AML-193 (cell line): ENCODE measurements at places on chromosomes 5 and 9.

DNA sequence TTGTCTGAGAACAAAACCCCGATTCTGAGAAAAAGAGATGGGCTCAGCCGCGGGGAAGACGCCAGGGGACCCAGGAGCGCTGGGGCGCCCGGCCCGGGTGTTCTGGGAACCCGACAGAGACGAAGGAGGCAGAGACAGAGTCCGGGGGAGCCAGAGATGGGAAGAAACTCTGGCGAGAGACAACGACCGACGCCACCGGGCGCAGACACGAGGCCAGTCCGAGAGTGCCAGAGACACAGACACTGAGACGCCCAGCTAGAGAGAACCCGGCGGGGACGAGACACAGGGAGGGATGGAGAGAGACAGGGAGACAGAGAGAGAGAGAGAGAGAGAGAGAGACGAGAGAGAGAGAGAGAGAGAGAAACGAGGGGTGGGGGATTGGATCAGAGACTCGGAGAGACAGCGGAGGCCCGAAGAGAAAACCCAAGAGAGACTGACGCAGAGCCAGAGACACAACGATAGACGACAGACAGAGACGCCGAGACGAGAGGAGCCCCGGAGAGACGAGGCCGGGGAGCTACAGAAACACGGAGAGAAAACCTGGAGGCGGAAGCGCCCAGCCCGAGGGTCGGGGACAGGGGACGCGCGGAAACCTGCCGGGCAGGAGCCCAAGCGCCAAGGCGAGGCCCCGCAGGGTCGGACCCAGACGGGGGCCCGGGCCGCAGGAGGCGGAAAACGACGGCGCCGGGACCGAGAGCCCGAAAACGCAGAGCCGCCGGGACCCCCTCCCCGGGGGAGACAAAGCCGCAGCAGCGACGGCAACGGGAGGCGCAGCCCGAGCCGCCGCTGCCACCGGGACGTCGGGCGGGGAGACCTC, 3.3 kb downstream of the NR5A1 start:
- DNase-seq = no peak

DNA sequence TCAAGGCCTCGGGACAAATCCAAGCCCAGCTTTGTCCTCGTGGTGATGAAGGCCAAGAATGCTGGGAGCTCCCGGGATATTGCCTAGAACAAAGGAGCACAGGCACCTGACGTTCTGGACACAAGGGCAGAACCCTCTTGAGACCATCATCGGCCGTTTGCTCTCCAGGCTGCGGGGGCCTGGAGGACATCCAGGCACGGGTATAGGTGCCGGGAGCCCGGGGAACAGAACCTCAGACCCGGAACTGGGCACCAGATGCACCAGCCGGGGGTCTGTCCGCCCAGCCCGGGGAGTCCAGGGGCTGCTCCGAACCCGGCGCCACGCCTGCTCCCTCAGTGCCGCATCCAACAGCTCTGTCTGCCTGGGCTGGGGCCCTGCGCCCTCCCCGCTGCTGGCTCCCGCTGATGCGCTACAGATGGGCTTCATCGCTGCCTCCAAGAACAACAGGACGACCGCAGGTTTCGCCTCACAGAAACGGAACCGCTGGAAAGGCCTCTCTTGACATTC, 88.0 kb downstream of the ADAMTS2 start:
- no peak for DNase-seq

- no peak for DNase-seq
Observed at GRCh38 chr9:23933348-23933747, 107.3 kb upstream of the ELAVL2 start.

DNA sequence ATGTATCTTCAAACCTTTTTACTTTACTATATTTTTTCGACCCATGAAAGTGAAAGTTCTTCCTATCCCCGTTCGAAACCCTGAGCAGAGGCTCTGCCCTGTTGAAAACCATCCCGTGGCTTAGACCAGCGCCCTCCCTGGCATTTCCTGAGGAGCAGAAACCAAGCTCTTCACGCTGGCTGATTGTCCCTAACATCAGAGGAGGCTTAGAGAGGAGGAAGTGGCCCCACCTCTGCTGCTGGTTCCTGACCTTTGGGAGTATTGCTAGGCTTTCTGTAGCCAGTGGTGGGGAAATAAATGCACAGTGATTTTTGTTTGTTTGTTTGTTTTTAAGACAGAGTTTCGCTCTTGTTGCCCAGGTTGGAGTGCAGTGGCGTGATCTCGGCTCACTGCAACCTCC, 4.2 kb upstream of the PTGES start:
- DNase-seq = no peak

- no peak for DNase-seq
Observed at GRCh38 chr5:68428231-68428811, 212.8 kb downstream of the PIK3R1 start.

- DNase-seq = no peak
Observed at GRCh38 chr9:129435291-129435690, 185.6 kb downstream of the C9orf50 start.

DNA sequence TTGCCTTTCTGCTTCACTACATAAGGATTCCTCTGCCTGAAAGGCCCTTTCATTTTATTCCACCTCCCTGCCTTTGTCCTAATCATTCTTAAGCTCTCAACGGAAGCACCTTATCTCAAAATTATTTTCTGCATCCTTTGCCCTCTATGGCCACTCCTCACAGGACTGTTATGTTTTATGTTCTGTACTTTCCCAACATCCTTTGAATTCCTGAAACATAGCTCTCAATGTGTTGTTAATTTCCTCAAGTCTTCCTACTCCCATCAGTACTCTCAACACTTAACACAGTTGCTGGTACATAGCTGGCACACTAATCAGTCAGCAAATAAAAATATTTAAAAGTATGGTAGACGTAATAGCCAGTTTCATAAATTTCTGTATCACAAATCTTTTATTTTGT, 193.0 kb downstream of the RFX3 start:
- no peak for DNase-seq

DNA sequence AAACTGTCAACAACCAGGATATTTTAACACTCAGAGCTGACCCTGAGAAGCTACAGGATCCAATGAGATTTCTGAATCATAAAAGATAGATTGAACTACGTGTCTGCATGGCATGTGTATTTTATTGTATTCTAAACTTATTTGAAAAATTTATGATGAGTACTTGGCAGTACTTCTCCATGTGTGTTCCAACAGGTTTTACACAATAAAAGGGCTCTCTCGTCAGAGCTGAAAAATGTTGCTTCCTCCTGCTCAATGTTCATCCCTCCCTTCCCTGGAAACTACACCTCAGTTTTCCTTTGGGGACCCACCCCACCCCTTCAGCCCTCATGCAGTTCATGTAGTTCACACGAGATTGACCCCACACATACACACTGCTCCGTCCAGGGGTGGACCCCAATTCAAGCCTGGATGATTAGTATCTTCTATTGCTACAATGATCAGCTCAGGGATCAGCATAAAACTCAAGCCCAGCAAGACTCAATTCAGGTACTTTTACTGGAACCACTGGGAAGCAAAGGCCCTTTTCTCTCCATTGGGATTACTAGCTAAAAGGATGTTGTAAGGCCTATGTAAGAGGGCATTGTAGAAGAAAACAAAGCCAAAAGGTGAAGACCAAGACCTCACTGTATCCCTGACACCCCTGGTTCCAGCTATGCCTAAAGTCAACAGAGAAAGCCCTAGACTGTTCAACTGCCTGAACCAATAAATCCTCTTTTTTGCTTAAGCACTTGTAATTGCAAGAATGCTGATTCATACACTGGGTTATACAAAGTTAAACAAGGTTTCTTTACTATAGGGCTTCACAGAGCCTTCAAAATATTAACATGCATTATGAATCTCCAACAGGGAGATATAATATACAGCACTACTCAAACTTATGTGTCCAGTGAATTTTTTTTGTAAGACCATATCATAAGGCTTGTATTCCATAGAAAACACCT, 112.6 kb downstream of the SAXO1 start:
- DNase-seq = no peak

DNA sequence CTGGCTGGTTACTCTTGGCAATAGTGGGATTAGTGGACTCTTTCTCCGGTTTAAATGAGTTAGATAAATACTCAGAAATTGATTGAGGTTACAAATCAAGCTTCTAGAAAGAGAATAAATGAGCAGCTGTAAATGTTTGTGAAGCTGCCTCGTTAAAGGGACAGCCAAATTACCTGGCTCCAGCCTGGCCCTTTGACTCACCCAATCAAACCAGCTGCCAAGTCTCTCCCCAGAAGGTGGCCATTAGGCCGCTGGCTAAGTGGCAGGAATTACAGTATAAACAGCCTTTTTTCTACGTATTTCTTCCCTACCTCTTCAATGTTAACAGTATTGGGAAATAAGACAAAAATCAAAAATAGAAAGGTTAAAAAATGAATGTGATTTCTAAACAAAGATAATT, 46.0 kb upstream of the SRFBP1 start:
- DNase-seq = no peak

DNA sequence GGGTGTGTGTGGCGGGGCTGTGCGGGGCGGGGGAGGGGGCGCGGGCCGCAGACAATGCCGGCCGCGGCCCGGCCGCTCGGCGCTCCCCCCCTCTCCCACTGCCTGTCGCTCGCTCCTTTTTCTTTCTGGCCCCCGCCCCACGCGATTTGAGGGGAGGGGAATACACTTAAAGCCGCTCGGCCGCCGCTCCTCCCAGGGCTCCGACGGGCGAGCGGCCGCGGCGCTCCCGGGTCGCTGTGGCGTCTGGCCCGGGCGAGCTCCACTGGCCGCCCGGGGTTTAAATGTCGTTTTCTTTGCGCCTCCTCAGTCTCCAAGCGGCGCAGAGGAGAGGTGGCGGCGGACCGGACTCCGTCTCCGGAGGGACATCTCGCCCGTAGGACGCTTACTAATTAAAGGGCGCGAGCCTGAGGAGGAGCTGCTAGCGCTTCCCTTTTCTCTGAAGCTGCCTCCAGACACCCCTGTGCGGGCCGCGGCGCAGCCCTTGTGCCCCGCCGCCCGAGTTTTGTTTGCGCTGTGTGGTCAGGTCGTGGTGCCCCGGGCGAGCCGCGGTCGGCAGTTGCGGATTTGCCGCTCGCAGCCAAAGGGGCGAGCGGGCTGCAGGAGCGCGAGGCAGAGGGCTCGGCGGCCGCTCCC, 1.4 kb downstream of the ZSWIM6 start:
- no peak for DNase-seq

GRCh38 chr9:126331964-126332748, 5.5 kb downstream of the MVB12B start:
- DNase-seq = no peak

DNA sequence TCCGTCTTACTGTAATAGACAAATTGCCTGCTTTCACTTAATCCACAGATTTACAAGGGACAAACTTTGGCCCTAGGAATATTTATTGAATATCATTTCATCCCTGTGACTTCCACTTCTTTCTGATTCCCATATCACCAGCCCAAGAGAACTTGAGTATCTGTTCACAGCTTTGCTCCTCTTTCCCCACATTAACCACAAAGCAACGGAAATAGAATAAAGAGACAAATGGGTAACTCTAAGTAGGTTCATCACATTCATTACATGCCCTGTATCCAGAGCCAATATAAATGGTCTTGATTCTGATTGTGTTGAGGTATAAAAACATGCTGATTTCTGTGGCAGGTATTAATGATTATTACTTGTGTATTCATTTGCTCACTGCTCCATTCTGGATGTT, 41.9 kb downstream of the TMEM252 start:
- DNase-seq = no peak

DNA sequence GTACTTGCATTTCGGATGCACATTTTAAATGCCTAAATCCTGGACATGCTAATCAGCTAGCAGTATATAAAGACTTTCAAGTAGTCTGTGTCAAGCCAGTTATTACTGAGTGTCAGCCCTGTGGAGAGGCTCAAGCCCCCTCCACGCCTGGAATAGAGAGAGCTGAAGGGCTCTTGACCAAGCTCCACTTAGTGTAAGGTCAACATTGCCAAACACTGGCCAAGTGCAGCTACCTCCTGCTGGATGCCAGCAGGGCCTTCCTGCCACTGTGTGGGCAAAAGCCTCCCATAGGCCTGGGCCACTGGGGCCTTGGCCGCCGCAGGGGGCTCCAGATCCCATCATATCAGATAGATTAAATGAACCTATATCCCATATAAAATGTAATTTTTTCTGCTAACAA, 239.4 kb upstream of the PANK3 start:
- DNase-seq = no peak

DNA sequence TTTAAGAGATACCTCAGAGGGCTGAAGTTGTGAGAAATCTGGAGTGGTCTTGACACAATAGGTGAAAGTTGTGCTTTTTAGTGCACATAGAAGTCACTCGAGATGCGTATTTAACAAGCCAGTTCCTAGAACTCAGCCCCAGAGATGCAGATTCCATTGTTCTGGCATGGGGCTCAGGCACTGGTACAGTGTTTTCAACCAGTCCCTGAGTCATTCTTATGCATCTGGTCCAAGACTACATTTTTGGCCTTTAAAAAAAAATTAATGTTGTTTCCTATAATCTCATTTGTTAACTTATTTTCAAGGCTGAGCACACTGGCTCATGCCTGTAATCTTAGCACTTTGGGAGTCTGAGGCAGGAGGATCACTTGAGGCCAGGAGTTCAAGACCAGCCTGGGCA, 29.6 kb downstream of the PTTG1 start:
- DNase-seq = no peak

DNA sequence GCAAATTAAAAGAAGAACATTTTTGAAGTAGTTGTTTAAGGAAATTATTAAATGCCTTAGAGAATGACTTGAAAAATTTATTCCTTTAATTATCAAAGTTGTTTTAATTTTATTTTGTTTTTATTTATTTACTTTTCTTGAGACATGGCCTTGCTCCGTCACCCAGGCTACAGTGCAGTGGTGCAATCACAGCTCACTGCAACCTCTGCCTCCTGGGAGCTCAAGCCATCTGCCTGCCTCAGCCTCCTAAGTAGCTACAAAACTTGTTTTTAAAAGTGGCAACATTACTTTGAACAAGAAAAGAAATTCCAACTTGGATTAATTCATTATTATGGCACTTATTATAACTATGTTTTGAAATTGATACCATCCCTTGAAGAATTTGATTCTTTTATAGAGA, 29.0 kb downstream of the CDO1 start:
- DNase-seq = no peak

- no peak for DNase-seq
Observed at GRCh38 chr9:14532456-14533115, 160.6 kb downstream of the ZDHHC21 start.
